Activated T-helper 9 cell treated with anti-CD3 and anti-CD28 coated beads, Interleukin-2, amount 50 U/mL, for 16 hours (primary cell): ENCODE measurements at places on chromosomes 7 and 10.

DNA sequence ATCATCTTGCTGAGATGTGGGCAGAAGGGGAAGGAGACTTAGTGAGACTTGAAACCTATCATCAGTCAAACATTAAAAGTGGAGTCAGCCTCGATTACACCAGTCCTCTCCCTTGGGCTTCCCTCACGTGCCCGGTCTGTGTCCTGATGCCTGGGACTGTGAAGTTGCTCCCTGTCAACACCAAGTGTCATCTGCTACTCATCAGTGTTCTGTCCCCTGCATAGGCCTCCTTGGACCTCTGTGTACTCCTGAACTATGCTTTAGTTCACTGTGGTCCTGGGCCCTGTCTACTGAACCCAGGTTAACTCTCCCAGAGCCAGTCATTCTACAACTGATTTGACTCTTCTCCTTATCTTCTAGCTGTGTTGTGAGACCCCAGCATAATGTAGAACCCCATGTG, 506.3 kb downstream of the TYW1 start:
- no peak for DNase-seq

- DNase-seq, result no peak
Measured at GRCh38 chr7:51274955-51275354, 41.7 kb downstream of the COBL start.

DNA sequence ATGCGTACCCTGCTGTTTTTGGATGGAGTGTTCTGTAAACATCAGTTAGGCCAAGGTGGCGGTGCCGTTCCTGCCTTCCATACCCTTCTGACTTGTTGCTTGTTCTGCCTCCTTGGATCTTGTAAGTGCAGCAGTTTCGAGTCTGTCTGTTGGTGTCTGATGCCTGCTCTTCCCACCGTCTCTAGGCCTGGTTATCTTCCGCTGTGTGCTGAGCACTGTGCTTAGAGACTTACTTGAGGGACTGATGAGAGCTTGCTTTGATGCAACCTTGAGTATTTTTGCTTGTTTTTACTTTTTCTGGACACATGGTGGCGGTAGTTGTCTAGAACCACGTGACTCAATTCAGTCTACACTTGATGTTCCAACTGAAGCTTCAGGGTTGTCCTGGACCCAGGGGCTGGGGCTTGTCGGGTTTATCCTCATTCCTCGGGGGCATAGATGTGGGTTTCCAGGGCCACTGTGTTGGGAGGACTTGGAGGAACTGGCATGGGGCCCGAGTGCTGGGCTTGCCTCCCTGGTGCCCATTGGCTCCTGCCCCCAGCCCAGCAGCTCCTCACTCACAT, 14.4 kb upstream of the SPRN start:
- no peak for DNase-seq

GRCh38 chr10:109866168-109866994, 56.9 kb downstream of the XPNPEP1 start:
- no peak for DNase-seq

DNA sequence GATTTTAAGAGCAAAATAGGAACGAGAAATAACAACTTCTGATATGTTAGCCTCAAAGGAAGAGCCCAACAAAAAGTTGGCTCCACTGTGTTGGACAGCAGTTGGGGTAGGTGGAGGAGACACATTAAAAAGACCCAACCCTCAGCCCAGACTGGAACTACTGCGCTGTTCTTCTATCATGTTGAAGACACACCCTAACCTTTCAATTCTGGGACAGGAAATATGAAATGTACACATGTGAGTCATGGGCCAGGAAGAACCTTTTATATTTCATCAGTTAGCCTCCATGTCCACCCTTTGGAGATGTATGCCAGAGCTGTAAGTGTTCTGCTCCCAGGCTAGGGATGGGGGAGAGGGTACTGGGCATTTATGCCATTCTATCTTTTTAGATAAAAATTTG, 22.1 kb downstream of the CLDN12 start:
- no peak for DNase-seq

DNA sequence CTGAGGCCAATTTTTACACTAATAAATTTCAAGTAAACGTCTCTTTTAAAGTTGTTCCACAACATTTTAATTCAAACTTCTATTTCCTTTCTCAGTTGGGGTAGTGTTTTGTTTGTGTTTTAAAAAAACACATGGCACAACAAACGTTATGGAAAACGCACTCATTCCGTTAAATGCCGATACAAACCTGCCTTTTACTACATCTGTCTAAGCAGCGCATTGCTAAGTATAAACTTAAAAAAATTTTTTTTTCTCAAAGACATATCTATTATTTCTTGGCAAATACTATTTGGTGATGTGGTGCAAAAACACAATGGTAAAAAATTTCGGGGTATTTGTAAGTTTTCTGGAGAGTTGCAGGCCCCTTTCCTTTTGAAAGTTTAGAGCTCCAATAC, 1.4 kb downstream of the SKIDA1 start:
- no peak for DNase-seq

GRCh38 chr7:14258861-14259260, 269.4 kb upstream of the ETV1 start:
- no peak for DNase-seq

DNA sequence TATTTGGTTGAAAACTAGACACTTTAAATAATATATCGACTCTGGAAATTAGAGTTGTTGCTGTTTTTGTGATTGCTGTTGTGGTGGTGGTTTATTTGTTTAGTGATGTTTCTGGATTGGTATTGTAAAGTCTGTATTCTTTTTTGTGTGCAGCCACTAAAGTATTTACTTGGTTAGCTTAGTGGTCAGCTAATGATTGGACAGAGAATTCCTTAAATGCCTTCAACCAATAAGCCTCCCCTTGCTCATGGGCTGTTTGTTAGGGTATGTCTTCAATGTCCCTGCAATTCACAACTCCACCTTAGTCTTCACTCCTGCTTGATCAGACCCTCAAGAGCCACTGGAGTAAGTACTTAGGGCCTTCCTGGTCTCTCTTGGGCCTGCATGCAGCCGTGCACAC, 71.0 kb downstream of the PAXIP1 start:
- DNase-seq, result no peak

DNA sequence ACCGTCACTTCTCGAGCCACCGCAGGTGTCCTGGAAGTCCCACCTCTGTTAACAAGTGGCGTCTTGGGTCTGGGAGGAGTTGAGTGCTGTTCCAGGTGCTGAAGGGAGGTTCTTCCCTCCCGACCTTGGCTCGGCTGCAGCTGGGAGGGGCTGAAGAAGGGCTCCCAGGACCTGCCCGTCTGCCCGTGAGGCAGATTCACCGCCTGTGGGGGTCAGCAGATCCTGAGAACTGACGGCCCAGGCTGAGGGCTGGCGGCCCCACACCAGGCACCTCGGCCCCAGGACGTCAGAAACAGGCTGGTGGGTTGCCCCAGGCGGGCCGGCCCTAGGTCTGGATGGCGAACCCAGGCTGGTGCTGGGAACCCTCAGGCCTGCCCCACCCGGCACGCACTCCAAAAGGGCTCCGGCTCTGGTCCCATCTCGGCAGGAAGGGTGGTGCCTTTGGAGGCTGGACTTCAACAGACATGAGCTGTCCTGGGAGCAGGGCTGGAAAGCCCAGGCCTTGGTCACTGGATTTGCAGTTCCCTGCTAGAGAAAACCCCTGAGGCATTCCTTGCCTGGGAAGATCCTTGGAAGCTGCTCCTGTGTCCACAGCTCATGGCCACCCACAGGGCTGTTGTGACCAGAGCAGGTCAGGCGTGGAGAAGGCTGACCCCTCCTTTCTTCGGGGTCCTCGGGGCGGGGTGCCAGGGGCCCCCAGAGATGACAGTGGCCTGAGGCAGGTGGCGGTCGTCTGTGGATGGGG, 42.6 kb upstream of the CFAP46 start:
- DNase-seq, result no peak

- no peak for DNase-seq
Measured at GRCh38 chr7:87816389-87816788, 59.8 kb downstream of the SLC25A40 start.

GRCh38 chr10:65898055-65898454, 1027.8 kb upstream of the LRRTM3 start:
- DNase-seq, result no peak

- DNase-seq, result no peak
Measured at GRCh38 chr7:44098092-44099068, 5.8 kb upstream of the AEBP1 start.

GRCh38 chr10:63720072-63720537, 198.9 kb downstream of the REEP3 start:
- DNase-seq, result no peak

GRCh38 chr10:24269476-24269875, 60.5 kb downstream of the KIAA1217 start:
- no peak for DNase-seq

GRCh38 chr10:35027567-35027966, 62.6 kb downstream of the CUL2 start:
- DNase-seq, result no peak

DNA sequence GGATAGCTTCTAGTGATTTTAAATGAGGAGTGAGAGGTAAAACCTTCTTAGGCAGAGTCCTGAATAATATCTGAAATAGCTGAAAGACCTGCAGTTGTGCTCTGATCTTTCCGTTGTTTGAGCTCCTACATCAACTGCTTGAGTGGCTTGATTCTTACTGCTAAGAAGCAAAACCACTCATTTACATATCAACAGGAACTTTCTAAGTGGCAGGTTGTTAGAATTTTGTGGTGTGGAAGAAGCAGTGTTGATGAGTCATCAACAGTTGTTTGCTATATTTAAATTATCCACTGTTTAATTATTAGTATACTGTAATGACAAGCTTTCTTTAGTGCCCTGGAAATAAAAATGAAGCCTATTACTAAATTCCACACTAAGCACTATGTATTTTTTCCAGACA, 689.5 kb downstream of the DNAJB9 start:
- DNase-seq, result no peak
